Activated T-helper 1 cell treated with anti-CD3 and anti-CD28 coated beads, Interleukin-2, amount 50 U/mL, for 16 hours (primary cell): ENCODE measurements at places on chromosomes 6 and 20.
A peak's percentile ranks its signal among the peaks of the same experiment; 100 is the strongest.

DNA sequence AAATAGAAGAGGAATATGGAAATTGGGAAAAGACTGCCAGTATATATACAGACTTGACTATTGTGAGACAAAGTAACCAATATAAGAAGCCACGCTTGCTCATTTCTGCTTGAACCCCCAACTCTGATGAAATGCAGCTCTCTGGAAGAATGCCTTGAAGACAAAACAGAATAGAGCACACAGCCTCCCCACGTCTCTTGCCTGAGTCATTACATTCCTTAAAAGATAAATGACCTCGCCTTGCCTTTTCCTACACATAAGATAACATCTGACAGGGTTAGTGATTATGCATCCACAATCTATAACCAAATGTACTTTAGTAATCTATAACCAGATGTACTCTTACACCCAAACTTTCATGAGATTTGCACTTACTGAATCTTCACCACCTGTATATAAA, 141.1 kb upstream of the EEF1E1 start:
- no peak for DNase-seq

GRCh38 chr6:129969064-129969463, 49.3 kb upstream of the L3MBTL3 start:
- no peak for DNase-seq

DNA sequence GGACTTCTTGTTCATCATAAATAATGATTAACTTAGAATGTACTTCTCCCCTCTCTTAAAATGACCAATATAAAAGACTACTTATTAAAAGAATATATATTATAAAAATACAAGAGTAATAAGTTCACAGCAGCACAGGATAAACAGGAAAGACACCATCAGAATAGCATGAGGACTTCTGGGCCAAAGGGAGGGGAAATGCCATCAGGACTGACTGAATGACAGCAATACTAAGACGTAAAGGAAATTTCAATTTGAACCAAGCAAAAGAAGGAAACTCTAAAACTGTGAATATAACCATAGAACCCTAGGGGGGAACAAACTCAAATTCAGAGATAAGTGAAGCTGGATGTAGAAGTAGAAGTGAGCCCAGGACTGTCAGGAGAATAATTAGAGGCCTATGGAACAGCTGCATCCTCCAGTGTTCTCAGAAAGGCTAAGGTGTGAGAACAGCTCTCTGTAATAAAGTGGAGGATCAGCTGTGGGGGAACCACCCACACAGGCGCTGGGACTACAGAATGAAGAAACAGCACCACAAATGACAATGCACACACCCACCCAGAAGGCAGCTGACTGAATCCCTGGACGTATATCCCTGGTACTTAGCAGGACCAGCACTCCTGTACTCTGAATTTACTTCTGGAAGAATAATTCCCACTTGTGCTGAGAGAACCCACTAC, 37.8 kb downstream of the ZHX3 start:
- no peak for DNase-seq

- no peak for DNase-seq
Observed at GRCh38 chr6:100806296-100806695, 74.8 kb downstream of the ASCC3 start.

DNA sequence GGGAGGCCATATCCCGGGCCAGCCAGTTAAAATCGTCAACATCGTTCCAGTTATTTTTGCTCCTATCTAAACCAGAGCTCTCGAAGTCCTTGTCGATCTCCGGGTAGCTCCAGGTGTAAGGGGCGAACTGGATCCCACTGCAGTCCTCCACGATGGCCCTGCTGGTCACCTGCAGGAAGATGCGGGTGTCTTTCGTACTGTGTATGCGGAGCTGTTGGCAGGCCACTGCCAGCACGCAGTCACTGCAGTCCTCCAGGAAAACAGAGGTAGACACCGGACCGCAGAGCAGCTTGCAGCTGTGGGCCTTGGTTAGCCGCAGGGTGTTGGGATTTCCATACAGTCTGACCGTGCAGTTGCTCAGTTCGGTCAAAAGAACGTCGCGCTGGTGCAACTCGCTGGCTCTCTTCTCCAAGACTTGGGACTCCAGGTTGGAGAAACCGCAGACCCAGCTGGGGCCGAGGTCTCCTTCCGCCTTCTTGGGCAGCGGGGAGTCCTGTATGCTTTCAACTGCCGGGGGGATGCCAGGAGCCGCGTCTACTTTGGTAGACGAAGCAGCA, 742 bp downstream of the TBCC start:
- DNase-seq: no peak

- no peak for DNase-seq
Observed at GRCh38 chr20:43543138-43543537, 15.7 kb upstream of the SGK2 start.

DNA sequence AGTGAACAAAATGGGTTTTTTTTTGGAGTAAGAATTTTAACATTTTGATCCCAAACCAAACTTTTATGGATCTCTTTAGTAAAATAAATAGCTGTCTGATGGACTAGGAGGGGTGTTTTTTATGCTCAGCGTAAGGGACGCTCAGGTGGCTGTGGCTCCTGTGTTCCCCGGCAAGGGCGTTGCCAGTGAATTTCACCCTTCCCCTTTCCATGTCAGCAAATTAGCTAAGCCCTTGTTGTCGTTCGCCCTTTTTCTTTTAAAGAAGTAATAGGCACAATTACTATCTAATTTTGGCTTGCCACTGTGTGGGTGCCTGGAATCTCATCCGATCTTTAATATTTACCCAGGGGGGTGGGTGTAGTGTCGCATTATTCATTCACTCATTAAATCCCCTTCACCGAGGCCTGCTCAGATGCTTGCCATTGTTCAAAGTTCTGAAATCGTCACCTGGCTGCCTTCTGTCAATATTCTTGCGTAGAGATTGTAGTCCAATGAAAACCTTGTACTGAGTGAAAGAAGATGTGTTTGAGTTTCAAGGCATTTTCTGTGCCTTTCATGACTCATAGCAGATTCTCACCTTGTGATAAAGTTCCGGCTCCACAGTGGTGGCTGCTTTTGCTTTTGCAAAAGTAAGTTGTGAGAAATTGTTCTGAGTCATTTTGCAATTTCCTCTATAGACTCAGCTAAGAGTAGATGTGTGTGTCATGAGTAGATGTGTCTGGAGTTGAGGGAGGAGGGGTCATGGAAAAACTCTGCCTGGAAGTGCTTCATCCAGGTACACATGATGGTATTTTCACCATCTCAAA, 40.0 kb upstream of the CLDN20 start:
- DNase-seq: no peak

GRCh38 chr6:90103056-90103800, 193.4 kb downstream of the BACH2 start:
- DNase-seq: peak; percentile 16

DNA sequence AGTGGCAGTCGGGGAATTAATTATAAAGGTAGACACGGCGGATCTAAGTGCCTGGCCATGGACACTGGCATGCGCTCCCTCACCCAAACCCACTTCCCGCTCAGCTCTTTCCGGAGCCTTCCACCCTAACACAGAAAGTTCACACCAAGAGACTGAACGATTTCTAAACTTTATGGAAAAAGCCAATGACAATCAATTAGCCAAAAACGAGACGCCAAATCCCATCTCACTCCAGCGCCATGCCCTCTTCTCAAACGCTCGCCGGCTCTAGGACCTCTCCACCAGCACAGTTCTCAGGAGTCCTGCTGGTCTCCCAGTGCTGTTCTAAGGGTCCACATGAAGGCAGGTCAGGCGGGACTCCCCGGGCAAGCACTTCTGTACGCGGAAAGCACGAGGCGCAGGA, 641 bp downstream of the SF3B5 start:
- DNase-seq: no peak

- no peak for DNase-seq
Observed at GRCh38 chr6:2740581-2740980, 10.1 kb downstream of the MYLK4 start.

- DNase-seq: no peak
Observed at GRCh38 chr6:139448051-139448649, 73.7 kb upstream of the CITED2 start.

DNA sequence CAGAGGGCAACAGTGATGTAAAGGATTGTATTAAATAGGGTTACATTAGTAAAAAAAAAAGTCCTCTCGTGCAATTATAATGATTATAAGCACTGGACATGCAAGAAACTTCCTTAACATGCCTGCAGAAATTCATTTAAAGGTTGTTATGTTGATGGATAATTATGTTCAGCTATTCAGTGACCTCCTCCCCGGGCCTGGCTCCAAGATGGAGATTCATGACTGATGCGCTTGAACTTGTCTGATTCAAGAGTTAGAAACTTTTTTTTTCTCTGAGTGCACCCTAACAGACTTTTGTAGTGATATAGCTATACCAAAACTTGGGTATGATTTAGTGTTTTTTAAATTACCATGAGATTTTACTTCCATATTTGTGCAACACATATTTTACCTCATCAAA, 1170.0 kb upstream of the CITED2 start:
- no peak for DNase-seq

GRCh38 chr6:26214803-26215584, 127.8 kb downstream of the HFE start:
- DNase-seq: no peak

GRCh38 chr20:53270792-53271375, 298.7 kb downstream of the TSHZ2 start:
- no peak for DNase-seq

DNA sequence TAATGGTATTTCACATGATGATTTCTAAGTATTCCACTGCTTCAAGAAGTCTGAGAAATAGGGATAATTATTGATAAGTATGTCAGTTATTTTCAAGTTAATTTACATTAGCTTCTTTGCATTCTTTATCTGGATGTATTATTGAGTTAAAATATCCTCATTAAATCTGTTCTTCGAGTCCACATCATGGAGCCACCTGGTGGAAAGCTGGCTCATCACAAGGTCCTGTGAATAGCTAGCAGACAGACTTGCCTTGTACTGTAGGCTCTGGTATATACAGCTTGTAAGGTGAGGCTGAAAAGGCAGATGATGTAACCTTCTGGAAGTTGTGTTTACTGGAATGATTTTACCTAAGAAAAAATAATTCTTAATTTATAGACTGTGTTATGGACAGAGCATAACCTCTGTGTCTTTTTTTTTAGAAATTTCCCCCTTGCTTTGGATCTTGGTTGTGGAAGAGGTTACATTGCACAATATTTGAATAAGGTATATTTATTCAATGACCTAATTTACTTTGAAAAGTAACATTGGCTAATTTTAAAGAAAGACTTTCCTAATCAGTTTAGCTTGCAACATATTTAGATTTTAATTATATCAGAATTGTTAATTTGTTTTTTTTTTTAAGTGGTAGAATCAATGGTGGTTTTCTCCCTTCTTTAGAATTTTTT, 3.5 kb downstream of the NDUFAF5 start:
- DNase-seq: no peak

- no peak for DNase-seq
Observed at GRCh38 chr20:57738484-57738883, 28.7 kb upstream of the PMEPA1 start.

DNA sequence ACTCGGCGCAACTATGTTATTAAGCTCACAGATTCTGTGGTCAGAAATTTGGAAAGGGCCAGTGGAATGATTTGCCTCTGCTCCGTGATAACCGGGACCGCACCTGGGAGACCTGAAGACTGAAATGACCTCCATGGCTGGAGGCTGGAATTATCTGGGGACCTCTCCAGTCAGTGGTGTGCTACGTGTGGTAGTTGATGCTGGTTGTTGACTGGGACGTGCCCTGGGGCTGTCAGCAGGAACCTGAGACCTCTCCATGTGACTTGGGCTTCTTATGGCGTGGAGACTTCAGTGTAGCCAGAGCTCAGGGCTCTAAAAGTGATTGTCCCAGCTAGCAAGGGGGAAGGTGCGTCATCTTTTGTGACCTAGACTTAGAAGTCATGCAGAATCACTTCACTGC, 50.3 kb downstream of the CHMP4B start:
- DNase-seq: no peak

GRCh38 chr20:61847986-61848385, 217.7 kb downstream of the TAF4 start:
- no peak for DNase-seq

GRCh38 chr6:152600022-152600421, 37.1 kb downstream of the SYNE1 start:
- DNase-seq: no peak

DNA sequence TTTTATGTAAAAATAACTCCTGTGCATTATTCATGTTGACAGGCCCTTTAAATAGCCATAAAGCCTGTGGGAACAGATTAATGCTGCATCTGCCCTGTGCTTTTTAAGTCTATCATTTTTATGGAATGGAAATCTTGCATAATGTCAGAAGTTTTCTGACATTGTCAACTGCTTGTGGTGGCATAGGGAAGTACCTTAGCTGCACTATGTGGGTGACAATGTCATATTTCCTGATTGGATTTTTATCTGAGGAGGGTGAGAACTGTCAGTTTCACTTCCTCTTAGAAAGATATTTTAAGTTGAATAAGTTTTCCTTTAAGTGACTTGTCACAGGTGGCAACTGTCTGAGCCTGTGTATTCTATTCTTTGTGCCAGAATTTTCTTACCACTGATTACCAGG, 267.9 kb downstream of the PLCB1 start:
- DNase-seq: no peak

DNA sequence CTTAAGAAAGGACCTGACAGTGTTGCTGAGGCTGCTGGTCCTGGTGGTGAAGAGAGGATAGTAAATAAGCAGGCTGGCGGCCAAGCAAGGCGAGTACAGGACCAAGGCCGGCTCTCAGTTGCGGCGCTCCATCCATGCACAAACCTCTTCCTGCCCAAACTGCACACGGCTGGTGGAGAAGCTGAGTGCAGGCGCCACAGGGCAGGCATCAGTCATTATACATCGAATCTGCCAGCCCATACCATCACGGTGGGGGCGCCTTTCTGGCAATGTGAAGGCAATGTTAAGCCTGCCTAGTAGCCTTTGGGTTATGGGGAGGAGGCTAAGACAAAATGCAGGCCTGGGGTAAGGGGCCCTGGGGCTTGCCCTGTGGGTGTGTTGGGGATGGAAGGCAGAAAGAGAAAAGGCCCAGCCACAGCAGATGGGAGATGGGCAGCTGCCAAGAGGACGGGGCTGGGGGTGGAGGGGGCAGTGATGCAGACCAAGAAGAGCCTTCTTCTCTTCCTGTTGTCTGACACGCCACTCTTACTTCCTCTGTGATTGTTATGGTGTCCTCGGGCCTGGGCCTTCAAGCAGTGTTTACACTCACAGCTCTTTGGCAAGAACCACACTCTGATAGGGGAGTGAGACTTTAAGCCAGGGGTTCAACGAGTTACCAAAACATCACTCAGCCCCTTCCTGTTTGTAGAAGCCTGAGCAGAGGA, 20.3 kb upstream of the KCNK16 start:
- no peak for DNase-seq

GRCh38 chr6:5249451-5250122, 11.2 kb downstream of the LYRM4 start:
- DNase-seq: no peak

GRCh38 chr20:62780204-62780603, 16.1 kb upstream of the MRGBP start:
- no peak for DNase-seq

- DNase-seq: no peak
Observed at GRCh38 chr6:97674802-97675201, 391.8 kb upstream of the MMS22L start.
